Fibroblast of mammary gland (primary cell): ENCODE measurements at places on chromosomes 2 and 18.

DNA sequence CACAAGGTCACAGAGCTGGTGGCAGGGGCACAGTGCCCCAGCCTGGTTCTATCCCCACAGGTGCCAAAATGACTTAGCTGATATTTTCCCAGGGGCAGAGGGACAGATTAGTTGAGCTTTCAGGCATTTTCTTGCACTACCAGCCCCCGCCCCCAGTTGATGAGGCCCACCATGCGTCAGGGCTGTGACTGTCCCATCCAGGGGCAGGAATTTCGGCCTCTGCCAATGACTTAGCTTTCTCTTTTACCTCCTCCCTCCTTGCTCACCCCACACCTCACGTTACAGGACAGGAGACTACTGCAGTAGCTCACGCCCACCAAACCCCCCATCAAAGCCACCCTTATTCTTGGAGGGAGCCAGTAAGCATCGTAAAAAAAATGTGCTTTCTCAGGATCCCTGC lies 31.5 kb downstream of the MRO start:
- no peak for DNase-seq

GRCh38 chr2:27569398-27569797 lies 13.4 kb upstream of the ZNF512 start:
- DNase-seq, result peak; percentile 72

DNA sequence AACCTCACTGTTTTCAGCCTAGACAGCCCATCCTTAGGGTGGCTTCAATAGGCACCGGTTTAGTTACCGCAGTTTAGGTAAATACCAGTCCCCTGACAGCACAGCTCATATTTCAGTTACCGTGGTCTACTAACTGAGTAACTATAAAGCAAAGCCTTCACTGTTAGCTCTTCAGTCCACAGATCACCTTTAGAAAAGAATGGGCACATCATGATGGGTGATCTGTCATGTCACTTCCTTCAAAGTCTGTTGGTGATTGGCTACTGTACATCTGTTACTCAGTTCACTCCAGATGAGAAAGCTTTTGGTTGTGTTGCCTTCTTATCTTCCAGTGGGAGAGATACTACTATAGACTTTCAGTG lies 21.0 kb downstream of the SLC20A1 start:
- peak; percentile 49 for DNase-seq

- no peak for DNase-seq
These were observed 40.8 kb downstream of the ATOH8 start for GRCh38 chr2:85794491-85795121.

DNA sequence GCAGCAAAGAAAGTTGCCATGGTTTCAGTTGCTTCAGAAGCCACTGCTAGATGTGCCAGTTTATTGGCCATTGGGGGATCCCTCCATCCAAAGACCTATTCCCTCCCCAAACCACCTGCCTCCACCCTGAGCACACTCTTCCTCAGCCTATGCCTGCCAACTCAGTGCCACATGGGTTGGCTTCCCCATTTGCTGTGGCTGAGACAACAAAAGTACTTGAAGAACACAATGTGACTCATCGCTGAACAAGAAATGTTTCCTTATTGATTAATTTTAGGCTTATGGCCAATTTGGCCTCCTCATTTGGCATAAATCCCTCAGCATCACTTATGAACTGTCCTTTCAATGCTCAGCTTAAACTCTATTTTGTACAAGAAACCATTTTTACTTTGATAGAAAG lies 215.9 kb downstream of the TMEM247 start:
- DNase-seq, result peak; percentile 72
